Vagina (tissue), 2 donors: ENCODE measurements at places on chromosomes 12 and 14. TPM values are rescaled to one million over a fixed set of nuclear protein-coding genes. Genes with fewer than 3 reads are reported as not detected.

GRCh38 chr14:35336494-35337268 is 44.5 kb downstream of the PSMA6 start:
- DNase-seq: peak; percentile 99

DNA sequence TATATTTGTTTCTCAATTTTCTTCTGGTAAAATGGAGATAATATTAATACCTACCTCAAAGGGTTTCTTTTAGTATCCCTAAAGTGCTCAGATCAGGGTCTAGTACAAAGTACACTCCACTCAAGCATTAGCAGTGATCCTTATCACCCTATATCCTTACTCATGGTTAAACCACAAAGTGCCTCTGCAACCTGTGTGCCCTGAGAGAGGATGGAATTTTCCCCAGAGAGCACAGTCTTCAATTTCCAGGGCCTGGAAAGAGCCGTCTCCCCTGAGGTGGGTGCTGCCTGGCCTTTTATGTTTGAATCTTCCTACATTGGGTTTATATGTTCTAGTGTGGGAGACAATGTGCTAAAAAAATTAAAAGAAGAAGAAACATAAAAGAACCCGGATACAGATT is 183.1 kb upstream of the FBXO33 start:
- no peak for DNase-seq

DNA sequence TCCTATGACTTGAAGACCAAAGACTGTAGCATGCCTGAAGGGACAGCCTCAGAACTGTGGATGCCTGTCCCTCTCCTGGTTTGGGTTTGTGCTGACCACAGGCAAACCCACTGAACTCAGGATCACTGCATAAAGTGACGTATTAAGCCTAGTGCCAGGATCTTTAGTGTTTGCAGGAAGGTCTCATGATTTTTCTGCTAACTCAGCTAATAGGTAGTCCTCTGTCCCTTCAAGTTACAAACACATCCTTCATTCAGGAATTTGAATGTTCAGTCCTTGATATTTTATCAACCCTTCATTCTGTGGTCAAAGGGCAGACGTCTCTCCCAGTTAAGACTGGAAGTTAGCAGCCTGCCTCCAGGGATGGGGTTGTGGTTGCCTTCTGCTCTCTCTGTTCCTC is 10.3 kb upstream of the OAS3 start:
- DNase-seq: no peak

DNA sequence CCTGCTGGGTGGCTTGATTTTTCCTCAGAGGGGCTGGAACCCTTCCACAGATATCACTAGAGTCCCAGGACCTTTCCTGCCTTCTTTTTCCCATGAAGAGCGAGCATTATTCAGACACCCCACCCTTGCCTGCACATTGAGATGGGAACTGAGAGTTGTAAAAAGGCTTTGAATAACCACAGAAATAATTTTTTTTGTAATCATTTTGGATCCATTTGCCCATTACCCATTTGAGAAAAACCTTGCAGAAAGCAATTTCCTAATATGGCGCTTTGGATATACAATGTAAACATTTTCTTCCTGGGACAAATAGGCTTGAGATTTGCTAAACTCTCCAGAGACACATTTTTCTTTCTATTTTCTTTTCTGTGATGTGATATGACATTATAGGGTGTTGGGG is 250.6 kb downstream of the MSRB3 start:
- no peak for DNase-seq

GRCh38 chr14:32014057-32014456 is 63.0 kb upstream of the ARHGAP5 start:
- no peak for DNase-seq

DNA sequence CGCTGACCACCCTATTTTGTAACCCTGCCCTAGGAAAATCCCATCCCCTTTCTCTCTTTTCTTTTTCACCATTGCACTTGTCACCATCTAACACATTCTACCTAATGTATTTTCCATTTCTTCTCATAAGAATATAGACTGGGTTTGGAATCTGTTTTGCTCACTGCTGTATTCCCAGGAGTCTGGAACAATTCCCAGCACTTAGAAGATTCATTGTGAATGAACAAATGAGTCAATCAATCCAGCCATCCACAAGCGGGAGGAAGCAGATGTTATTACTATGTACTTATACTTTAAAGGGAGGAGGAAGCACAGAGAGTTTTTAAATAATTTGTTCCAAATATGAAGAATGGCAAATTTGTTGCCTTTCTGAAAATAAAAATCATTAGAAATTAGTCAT is 142.1 kb downstream of the KIF21A start:
- DNase-seq: no peak

DNA sequence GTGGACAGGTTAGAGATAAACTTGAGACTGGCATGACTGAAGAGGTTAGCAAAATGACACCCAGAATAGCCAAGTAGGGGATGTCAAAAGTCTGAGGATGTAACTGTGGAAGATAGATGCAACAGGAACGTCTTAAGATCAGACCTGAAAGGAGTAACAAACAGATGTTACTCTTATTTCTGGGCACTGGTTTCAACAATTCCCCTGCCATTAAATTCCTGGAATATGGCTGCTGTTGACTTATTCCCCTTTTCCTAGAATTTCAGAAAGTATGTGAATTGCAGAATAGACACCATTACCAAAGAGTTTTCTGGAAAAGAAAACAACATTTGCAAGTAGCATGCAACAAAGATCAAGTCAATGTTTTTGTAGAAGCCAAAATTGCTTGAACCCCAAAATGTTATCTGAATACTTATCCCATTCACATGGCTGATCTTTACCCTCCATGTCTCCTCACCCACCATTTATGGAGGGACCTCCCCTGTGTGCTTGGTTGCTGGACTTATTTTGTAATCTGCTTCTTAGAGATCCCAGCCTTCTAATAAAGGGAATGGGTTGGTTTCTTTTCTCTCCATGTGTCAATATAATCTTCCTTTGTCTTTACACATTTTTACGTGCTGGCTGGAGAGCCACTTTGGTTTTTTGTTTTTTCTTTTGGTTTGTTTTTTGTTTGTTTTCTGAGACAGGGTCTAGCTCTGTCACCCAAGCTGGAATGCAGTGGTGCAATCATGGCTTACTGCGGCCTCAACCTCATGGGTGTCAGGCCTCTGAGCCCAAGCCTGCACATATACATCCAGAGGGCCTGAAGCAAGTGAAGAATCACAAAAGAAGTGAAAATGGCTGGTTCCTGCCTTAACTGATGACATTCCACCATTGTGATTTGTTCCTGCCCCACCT is 57.0 kb downstream of the BBS10 start:
- DNase-seq: no peak

DNA sequence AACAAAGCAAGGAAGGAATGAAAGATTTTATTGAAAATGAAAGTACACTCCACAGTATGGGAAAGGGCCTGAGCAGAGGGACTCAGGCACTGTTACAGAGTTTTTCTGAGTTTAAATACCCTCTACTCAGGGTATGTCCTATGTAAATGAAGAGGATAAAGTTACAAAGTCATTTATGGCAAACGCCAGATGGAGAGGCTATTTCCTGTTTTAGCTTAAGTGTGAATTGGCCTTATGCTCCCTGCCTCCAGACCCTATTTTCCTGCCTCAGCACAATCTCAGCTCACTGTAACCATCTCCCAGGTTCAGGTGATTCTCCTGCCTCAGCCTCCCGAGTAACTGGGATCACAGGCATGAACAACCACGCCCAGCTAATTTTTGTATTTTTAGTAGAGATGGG is 6.8 kb upstream of the PHC1 start:
- DNase-seq: no peak

- no peak for DNase-seq
Observed at GRCh38 chr12:94962670-94963069, 40.8 kb downstream of the NDUFA12 start.

DNA sequence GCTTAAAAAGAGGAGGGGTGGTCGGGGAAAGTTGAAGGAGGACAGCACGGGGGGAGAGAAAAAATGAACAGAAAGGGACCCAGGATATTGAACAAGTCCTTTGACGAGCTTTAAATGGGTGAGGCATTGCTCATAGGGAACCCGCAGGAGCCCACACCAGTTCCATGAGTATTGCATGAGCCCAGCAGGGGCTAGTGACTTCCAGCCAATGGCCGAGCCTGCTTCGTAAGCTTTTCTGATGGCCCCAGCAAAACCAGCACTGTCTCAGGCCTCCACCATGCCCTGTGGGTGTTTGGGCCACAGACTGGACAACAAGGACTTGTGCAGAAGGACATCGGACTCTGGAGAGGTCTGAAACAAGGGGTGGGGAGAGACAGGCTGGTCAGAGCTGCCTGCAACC is 109.5 kb downstream of the ZFP36L1 start:
- no peak for DNase-seq

- DNase-seq: no peak
Observed at GRCh38 chr12:62575036-62575435, 108.4 kb downstream of the MON2 start.

DNA sequence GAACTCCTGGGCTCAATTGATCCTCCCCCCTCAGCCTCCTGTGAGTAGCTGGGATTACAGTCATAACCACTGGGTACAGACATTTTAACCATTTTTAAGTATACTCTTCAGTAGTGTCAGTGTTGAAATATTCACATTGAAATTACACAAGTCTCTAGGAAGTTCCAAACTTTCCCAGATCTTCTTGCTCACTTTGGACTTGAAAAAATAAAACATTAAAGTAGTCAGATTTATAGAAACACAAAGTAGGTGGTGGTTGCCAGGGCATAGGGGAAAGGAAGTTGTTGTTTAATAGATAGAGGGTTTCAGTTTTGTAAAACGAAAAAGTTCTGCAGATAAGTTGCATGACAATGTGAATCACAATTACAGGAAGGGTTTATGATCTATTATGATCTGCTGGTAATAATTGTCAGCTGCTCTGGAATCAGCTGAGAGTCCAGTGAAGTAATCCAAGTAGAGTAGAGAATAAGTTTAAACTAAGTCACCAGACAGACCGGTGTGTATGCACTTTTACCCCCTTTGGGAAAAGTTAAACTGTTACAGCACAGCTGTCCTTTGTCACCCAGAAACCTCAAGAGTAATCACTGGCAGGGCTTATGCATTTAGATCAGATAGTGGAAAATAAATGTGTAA is 27.4 kb downstream of the PCNX1 start:
- no peak for DNase-seq

Gene PUS1
- total RNA-seq: 37.6 TPM

Gene ALX1
- 2.0 TPM for total RNA-seq

Gene ART4
- total RNA-seq: 0.98 TPM

Gene CMA1
- total RNA-seq: not detected

Gene OR6C65
- total RNA-seq: not detected

Gene ADCY4
- total RNA-seq: 32.7 TPM

Gene KSR2
- total RNA-seq: 0.25 TPM

Gene TM9SF1
- total RNA-seq: 37.3 TPM
